ENCODE measurements at places on chromosomes 6 and 20. TPM values are rescaled to one million over a fixed set of nuclear protein-coding genes. Genes with fewer than 3 reads are reported as not detected.
A peak's percentile ranks its signal among the peaks of the same experiment; 100 is the strongest.

Gene CLVS2
- total RNA-seq = not detected

Gene MCHR2
- total RNA-seq = not detected

DNA sequence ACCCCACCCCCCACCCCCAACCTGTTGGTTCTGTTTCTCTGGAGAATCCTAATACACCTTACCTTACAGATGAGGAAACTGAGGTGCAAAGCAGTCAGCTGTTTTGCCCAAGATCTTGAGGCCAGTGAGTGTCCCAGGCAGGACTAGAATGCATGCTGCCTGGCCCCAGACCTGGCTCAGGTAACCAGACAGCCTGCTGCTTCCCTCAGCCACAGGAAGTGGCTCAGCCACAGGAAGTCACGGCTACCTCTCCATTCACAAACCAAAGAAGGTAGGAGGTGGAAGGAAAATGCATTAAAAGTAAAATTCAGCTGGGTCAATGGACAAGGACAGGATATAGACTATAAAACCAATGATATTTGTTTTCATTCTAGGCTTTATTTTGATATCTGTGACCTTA lies 517.6 kb downstream of the CD83 start:
- no peak overlapping the region for H3K27ac ChIP-seq
- H3K27me3 ChIP-seq = no peaks in the 10 kb centered on the region
- peaks cover 48% of the 10 kb centered on the region for H3K4me1 ChIP-seq
- no peaks in the 10 kb centered on the region for H3K36me3 ChIP-seq
- peak overlapping the region; percentile 5 for H3K4me3 ChIP-seq
- DNase-seq = peak; percentile 59

Gene NHSL1
- 0.53 TPM for total RNA-seq

DNA sequence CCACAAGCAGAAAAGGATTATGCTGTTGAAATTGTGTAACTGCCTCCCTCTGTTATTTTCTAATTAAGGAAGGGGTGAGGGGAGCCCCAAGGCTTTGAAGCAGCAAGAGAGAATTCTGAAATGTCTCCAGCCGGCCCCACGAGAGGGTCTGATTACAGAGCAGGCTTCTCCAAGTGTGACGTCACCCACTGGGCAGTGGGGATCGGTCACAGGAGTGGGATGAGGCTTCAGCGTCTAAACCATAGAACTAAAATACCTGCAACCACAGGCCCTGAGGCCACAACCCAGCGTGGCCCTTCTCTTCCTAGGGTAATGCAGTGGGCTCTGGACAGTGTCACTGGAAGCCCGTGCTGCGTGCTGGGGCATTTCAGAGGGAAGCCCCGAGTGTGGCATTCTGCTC lies 38.6 kb upstream of the APCDD1L start:
- H3K4me1 ChIP-seq = no peaks in the 10 kb centered on the region
- no peak for DNase-seq
- H3K36me3 ChIP-seq = no peaks in the 10 kb centered on the region
- no peaks in the 10 kb centered on the region for H3K27me3 ChIP-seq
